Kidney glomerular epithelial cell (primary cell): ENCODE measurements at places on chromosomes 6 and 20.

DNA sequence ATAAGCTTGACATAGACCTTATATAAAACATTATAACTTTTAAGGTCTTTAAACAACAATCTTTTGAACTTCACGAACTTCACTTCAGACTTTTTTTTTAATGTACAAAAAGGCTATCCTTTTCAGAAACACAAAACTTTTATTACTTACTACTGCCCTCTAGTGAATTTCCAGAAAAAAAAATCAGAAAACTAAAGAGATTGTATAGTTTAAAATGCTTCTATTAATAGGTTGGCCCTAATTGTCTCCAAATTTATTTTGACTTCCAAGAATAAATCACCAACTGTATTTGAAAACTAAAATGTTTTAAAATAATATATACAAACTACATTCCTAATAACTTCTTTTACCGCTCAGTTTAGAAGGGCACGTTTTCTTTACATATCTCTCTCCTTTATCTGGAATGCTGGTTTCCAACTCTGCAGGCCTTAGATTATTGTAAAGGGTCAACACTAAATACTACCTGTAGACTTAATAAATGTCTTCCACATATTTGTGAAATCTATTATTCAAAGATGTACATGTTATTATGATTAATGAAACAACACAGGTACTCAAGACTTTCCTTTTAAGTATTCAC, 66.8 kb downstream of the LMBRD1 start:
- peak; percentile 41 for DNase-seq

- DNase-seq, result no peak
These were observed 56.3 kb upstream of the FAM184A start for GRCh38 chr6:119134752-119135151.

- no peak for DNase-seq
These were observed 9.9 kb downstream of the CCDC167 start for GRCh38 chr6:37489697-37490336.

DNA sequence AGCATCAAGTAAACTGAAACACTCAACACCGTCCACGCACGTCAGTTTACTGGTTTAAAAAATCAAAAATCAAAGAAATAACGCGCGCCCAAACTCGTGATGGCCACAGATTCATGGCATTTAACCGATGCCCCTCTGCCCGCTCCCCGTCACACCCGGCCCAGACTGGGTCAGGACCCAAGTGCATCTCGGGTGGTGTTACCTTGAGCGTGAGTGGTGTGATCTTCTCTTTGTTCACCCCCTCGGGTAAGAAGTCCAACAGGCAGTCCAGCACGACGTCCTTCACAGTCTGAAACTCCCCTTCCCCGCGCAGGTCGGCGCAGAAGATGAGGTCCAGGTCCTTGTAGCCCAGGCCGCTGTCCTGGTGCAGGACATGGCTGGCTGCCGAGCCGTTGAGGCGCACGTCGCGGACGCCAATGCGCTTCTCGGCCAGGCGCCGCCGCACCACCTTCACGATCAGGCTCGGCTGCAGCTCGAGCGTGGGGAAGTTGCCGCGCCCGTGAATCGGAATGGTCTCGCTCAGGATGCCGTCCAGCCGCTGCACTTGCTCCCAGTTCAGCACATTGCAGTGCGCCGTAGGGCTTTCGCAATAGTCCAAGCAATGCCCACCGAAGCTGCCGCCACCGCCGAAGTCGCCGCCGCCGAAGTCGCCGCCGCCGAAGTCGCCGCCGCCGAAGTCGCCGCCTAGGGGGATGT, 945 bp downstream of the TENT5A start:
- no peak for DNase-seq

DNA sequence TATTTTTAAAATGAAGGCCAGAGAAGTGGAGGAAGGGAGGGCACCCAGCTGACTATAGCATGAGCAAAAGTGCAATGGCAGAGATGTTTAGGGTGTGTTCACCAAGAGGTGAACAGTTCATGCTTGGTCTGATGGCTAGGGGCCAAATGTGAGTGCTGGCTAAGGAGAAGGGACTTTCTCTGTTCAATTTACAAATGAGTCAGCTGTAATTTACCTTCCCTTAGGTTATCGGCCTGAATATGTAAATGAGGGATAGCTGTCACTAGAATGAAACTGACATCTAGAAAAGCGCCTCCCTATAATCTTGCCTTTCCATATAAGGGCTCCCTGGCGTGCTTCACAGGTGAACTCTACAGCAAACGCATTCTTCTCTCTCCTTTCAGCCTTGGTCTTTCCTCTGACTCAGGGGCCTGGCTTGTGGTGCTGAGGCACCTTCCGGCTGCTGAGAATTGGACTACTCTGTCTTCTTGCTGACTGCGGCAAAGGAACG, 114.7 kb upstream of the BACH2 start:
- DNase-seq, result no peak

- DNase-seq, result no peak
These were observed 3.0 kb downstream of the LST1 start for GRCh38 chr6:31588871-31589650.

DNA sequence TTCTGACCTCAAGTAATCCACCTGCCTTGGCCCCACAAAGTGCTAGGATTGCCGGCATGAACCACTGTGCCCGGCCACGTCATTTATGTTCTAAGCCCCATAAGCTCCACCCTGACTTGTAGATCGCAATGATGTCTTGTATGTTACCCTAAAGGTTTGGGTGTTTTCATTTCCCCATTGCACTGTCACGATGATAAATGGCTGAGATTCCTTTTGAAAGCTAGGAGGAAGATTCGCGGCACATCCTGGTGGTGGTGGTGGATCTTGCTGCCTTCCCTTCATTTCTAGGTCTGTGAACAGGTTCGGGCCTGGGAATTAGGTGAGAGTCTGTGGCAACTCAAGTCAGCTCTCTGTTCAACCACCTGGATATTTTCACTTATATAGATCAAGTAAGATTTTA, 28.3 kb downstream of the MUC22 start:
- DNase-seq, result no peak

GRCh38 chr6:149834513-149835481, 29.4 kb downstream of the LRP11 start:
- peak; percentile 60 for DNase-seq

DNA sequence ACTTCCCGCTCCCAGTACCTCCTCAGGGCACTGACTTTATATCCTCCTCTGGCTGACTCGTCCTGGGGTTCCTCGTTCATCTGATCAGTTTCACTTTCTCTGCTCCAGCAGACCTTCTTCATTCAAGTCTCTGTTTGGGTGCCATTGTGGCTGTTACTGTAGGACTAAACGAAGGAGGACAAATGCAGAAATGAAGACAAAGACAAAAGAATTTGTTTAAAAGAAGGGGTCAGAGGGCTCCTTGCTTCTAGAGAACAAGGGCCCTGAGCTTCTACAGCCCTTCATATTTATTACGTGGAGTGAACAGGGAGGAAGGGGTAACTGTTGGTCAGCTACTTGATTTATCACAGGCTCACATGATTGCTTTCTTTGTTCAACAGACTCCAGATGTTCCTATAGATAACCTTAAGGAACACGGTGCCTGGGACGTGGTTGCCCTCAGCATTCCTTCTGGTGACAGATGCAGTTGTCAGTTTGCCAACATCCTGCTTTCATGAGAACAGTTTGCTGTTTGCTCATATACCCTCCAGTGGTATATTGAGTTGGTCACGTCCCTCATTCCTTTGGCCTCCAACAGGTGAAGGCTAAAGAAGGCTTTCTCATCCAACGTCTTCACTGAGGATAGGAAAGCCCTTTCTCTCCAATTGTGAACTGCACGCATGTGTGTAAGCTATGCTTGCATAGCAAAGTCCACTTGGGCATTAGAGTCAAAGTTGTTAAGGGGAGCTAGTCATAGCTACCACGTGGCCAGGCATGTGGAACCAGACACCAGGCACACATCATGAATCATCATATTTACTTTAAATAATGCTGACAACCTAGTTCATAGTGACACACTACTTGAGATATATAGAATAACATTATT, 69.1 kb upstream of the BTN3A2 start:
- peak; percentile 85 for DNase-seq

GRCh38 chr6:107612762-107613415, 123.0 kb downstream of the SOBP start:
- DNase-seq, result no peak

- DNase-seq, result peak; percentile 38
These were observed 82.8 kb downstream of the ZMYND8 start for GRCh38 chr20:47273591-47274235.

GRCh38 chr6:113476937-113477839, 380.0 kb upstream of the MARCKS start:
- DNase-seq, result peak; percentile 27

- DNase-seq, result peak; percentile 44
These were observed 14.5 kb downstream of the ADISSP start for GRCh38 chr20:3753098-3753497.

- no peak for DNase-seq
These were observed 44.9 kb downstream of the NRN1 start for GRCh38 chr6:5961836-5962235.

DNA sequence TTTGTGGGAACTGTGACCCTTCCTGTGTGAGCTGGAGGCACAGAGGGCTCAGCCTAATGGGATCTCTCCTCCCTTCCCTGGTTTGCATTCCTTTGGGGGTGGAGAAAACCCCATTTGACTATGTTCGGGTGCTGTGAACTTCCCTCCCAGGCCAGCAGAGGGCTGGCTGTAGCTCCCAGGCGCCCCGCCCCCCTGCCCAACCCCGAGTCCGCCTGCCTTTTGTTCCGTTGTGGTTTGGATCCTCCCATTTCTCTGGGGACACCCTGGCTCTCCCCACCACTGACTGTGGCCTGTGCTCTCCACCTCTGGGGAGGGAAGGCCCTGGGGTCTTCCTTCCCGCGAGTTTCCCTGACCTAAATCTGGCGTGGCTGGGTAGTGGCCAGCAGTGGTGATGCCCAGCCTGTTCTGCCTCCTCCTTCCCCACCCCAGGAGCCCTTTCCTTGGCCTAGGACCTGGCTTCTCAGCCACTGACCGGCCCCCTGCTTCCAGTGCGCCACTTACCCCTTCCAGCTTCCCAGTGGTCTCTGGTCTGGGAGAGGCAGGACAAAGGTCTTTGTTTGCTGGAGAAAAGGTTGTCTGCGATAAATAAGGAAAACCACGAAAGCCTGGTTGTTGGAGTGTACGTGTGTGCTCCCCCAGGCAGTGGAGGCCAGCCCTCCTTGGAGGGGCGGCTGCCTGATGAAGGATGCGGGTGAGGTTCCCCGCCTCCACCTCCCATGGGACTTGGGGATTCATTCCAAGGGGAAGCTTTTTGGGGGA, 4.9 kb downstream of the VEGFA start:
- peak; percentile 56 for DNase-seq

DNA sequence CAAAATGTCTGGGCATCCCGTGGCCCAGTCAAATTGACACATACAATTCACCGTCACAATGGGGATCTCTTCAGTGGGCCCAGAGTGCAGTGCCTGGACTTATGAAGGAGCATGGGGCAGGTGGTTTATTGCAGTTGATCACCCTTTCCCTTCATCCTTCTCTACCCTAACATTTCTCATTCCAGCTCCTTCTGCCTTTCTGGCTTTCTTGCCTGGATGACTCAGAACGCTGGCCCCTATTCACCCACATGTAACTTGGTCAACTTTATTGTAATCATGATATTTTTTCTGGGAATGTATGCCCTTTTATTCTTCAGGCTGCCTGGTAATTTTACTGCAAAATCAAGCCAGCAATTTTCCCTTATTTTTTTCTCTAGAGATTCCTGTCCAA, 179.9 kb upstream of the DTNBP1 start:
- no peak for DNase-seq

GRCh38 chr6:27168586-27169443, 78.7 kb upstream of the PRSS16 start:
- DNase-seq, result peak; percentile 11

GRCh38 chr6:121548131-121548530, 112.7 kb downstream of the GJA1 start:
- no peak for DNase-seq

DNA sequence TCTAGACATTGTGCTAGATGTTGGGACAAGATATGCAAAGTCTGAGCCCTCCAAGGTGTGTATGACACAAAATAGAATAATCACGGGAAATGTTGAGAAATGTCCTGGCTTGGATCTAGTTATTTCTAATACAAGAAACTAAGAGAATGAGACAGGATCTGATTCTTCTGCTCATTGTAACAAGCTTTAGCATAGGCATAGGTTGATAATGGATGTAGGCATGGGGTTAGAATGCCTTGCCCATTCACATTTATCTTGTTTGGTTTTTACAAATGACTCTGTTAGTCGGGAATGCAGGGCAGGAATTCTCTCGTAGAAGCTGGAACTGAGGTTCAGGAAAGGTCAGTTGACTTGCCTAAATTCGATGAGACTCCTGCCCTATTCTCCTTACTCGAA, 1.5 kb upstream of the SLC26A8 start:
- DNase-seq, result peak; percentile 19

- no peak for DNase-seq
These were observed 63.5 kb upstream of the TMEM30A start for GRCh38 chr6:75347898-75348610.

DNA sequence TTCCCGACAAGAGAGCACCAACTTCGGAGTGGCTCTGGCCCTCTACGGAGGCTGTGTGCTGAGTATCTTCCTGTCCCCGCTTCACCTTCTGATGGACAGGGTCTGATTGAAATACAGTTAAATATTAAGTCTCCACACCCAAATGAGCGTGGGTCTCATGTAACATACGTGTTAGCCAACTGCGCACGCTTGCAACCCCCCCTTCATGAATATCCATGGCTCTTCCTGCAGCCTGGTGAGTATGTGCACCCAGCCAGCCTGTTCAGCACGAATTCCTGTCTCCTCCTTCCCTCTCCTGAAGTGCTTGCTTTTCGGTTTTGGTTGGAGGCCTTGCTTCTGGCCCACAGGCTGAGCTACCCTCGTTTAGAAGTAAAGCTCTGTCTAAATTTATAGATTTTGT, 102.9 kb upstream of the FRMD1 start:
- DNase-seq, result no peak

GRCh38 chr20:48945840-48946514, 24.5 kb downstream of the ARFGEF2 start:
- no peak for DNase-seq

DNA sequence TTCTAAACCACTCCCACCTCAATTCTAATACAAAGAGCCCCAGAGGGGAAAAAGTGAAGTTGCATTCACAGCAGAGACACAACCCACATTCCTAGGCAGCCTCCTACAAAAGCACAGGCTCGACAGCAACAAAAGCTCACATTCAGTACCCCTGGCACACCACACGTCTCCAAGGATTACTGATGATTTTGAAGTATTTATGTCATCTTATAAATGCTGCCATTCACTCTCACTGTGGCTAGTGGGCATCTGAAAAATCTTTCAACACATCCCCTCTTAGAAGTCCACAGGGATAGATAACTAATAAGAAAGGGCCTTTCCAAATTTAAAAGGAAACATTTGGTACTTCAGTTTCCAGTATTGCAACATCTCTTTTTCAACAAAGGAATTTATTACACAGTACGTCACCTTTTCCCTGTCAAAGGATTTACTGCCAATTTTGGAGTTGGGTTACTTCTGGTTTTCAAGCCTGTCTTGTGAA, 146.7 kb downstream of the TASP1 start:
- DNase-seq, result peak; percentile 24

DNA sequence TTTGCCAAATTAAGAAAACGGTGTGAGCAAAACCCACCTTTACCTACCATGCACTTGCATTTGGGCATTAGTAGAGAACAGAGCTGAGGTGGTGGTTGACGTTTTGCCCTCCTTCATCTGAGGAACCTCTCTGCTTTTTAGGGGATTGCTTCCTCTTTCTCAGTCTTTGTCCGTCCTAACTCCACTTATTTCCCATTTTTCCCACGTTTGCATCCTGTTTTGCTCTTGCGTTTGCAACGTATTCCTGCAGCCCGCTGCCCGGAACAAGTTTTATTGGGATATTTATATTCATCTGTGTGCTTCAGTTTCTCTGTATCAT, 374 bp upstream of the SERINC1 start:
- DNase-seq, result no peak

- DNase-seq, result peak; percentile 50
These were observed 103.6 kb upstream of the KCNK16 start for GRCh38 chr6:39426073-39426456.
